ENCODE measurements at places on chromosomes 2 and 18. TPM values are rescaled to one million over a fixed set of nuclear protein-coding genes. Genes with fewer than 3 reads are reported as not detected.

Gene FARP2
- total RNA-seq: 28.9 TPM

Gene BCL11A
- 10.6 TPM for total RNA-seq

Gene NETO1
- total RNA-seq: not detected

Gene COX7A2L
- 131 TPM for total RNA-seq

Gene KLHL41
- 0.69 TPM for total RNA-seq

Gene STON1
- total RNA-seq: 263 TPM

Gene ITGB6
- not detected for total RNA-seq

Gene TIA1
- total RNA-seq: 134 TPM

Gene FOSL2
- 75.3 TPM for total RNA-seq

Gene CYB5A
- total RNA-seq: 53.8 TPM

Gene CRYGD
- total RNA-seq: not detected

Gene LINC00305
- total RNA-seq: not detected

Gene FOXD4L1
- total RNA-seq: not detected

Gene CDH7
- total RNA-seq: not detected

Gene SPATA3
- not detected for total RNA-seq

Gene PRKAG3
- total RNA-seq: not detected

Gene RPRM
- 2.6 TPM for total RNA-seq

Gene GALNT14
- 0.62 TPM for total RNA-seq

Gene CPLX4
- not detected for total RNA-seq

Gene ASNSD1
- 54.5 TPM for total RNA-seq

Gene SLC38A11
- 11.7 TPM for total RNA-seq

Gene HOXD10
- not detected for total RNA-seq

Gene LYPD6B
- total RNA-seq: not detected

Gene HOXD13
- total RNA-seq: not detected
